Foreskin melanocyte (primary cell): ENCODE measurements at places on chromosomes 7 and 10.

- DNase-seq: no peak
Measured at GRCh38 chr7:4830176-4830575, 31.7 kb downstream of the PAPOLB start.

GRCh38 chr10:77904100-77904840 is 22.3 kb downstream of the DLG5 start:
- no peak for DNase-seq

DNA sequence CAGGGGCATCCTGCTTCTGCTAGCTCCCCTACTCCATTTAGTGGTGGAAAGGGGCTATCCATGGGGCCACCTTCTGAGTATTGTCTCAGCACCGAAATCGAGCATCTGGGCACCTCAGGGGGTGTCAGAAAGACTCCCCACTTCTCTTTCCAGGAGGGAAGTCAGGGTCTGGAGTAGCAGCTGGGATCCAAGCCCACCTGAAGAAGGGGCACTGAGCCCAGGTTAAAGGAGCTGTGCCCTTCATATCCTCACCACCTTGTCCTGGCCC is 2.6 kb downstream of the FLNC start:
- DNase-seq: no peak

DNA sequence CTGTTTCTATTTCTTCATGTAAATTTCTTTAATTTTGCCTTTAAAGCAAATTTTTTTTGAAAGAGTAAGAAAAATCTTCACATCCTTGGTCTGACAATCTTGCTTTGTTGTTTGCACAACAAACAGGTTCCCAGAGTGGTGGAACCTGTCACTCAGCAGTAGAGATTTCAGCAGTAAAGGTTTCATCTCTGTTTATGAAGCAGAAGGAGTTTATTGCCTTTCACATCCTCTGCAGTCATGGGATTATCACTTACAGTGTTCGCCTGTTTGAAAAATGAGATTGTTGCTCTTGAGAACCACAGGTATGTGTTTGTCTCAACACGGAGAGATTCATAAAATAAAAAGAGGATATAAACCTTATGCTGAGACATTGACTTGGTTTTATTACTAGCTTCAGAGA is 342.6 kb downstream of the IPMK start:
- no peak for DNase-seq

DNA sequence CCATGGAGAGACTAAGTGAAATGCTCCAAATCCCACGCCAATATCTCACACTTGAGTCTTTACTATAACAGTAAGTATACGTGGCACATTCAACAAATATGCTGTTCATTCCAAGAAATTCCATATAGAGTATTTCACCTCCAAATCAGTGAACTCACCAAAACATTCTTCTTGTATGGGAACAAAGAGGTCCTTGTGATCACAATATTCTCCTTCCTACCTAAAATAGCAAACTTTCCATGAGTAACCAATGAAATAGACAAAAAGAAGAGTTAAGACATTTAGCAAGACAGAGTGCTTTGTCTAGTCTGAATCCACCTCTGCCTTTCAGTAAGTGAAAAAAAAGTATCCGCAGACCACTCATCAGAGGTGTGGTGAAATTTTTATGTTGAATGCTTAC is 77.3 kb upstream of the NXPH1 start:
- peak; percentile 5 for DNase-seq

DNA sequence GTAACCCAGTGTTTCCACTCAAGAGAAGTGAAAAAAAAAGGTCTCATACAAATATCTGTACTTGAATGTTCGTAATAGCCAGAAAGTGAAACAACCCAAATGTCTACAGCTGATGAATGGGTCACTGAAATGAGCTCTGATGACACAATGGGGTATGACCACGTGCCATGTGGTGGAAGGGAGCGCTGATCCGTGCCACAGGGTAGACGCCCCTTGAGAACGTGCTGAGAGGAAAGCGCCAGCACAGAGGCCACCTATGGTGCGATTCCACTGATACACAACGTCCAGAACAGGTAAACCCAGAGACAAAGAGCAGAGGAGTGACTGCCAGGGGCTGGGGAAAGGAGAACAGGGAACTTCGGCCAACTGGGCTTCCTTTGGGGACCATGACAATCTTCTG is 50.3 kb downstream of the MAD1L1 start:
- no peak for DNase-seq

- DNase-seq: no peak
Measured at GRCh38 chr7:114916261-114916892, 5.5 kb upstream of the MDFIC start.

DNA sequence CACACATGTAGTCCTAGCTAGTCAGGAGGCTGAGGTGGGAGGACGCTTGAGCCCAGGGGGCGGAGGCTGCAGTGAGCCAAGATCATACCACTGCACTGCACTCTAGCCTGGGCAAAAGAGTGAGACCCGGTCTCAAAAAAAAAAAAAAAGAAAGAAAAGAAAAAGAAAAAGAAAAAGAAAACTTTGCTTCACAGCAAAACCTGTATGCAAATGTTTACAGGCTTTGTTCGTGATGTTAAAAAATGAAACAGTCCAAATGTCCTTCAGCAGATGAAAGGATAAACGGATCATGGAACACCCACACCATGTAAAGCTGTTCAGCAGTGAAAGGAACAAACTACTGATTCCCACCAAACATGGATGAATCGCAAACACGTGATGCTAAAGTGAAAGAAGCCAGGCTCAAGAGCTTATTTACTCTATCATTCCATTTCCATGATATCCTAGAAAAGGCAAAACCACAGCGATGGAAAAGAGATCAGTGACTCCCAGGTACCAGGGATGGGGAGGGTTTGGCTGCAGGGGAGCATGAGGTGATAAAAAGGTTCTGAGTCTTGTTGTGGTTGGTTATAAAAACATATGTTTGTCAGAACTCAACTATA is 15.1 kb downstream of the LRRC20 start:
- DNase-seq: no peak

- DNase-seq: no peak
Measured at GRCh38 chr7:1156782-1157535, 3.0 kb downstream of the ZFAND2A start.

DNA sequence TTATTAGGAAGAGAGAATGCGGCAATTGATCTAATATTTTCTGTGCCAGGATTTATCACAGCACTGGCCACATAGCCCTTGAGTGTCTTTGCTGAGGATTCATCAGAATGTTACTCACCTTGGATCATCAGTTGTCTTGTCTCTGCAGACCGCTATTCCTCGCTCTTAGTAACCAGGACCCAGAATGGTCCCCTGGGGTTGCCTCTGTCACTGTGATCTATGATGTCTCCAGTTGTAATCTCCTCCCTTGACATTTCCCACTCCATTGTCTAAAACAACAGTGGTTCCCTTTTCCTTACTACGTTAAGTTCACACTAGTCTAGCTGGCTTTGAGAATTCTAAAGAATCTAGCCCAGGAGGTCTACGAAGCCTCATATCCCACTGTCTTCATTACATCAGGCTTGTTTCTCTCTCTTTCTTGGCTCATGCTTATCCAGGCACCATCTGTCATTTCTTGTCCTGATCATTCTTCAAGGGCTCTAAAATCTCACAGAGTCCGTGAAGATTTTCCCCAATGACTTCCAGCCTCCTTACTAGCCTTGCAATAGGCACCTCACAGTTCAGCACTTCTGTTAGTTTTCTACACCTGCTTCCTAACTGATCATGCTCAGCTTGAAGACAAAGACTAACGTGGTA is 125.8 kb downstream of the CUBN start:
- no peak for DNase-seq

DNA sequence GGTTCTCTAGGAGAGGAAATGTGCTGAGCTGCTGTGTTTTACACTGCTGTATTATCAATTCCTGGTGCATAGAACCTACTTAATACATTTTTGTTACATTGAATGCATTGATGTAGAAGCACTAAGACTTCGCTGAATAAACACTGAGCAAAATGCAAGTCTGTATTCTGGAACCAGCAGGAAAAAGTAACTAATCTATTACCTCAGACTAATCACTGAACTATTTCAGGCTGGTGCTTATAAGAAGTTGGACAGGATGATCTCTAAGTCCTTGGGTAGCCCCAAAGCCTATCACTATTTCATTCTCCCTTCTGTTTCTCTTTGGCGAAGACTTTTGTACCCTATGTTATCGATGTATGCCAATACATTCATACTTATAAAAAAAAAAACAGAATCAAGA is 87.2 kb upstream of the LRRTM3 start:
- DNase-seq: no peak

- no peak for DNase-seq
Measured at GRCh38 chr7:113819474-113819873, 99.3 kb downstream of the PPP1R3A start.

DNA sequence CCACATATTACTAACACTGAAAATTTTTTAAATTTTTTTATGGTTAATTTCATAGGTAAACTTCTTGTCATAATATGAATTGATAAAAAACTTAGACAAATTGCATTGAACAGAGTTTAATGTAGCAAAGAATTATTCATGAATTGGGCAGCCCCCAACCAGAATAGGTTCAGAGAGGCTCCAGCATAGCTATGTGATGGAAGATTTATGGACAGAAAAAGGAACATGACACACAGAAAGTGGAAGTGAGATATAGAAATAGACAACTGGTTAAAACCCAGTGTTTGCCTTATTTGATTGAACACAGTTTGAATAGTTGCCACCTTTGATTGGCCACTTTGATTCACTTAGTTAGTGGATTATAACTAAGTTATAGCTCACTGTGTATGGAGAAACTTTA is 87.2 kb downstream of the AHR start:
- DNase-seq: no peak

- DNase-seq: no peak
Measured at GRCh38 chr10:91521439-91521838, 111.3 kb downstream of the HECTD2 start.

- no peak for DNase-seq
Measured at GRCh38 chr10:23343591-23344240, 881 bp downstream of the C10orf67 start.

- DNase-seq: no peak
Measured at GRCh38 chr7:37074370-37074769, 350.1 kb upstream of the AOAH start.

DNA sequence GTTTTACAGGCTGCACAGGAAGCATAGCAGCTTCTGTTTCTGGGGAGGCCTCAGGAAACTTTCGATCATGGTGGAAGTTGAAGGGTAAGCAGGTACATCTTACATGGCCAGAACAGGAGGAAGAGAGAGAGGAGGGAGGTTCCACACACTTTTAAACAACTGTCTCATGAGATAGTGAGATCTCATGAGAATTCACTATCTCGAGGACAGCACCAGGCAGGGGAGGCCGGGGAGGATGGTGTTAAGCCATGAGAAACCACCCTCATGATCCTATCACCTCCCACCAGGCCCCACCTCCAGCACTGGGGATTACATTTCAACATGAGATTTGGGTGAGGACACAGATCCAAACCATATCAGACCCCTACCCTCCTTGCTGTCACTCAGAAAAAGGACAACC is 23.7 kb downstream of the ZNF503 start:
- DNase-seq: no peak
